ENCODE measurements at places on chromosomes 11 and 22. TPM values are rescaled to one million over a fixed set of nuclear protein-coding genes. Genes with fewer than 3 reads are reported as not detected.

- no peak overlapping the region for H3K27ac ChIP-seq
- H3K4me3 ChIP-seq, result no peak overlapping the region
- H3K36me3 ChIP-seq, result peaks cover 25% of the 10 kb centered on the region
- no peaks in the 10 kb centered on the region for H3K27me3 ChIP-seq
- DNase-seq, result no peak
Measured at GRCh38 chr11:118615282-118615975, 8.0 kb downstream of the PHLDB1 start.

DNA sequence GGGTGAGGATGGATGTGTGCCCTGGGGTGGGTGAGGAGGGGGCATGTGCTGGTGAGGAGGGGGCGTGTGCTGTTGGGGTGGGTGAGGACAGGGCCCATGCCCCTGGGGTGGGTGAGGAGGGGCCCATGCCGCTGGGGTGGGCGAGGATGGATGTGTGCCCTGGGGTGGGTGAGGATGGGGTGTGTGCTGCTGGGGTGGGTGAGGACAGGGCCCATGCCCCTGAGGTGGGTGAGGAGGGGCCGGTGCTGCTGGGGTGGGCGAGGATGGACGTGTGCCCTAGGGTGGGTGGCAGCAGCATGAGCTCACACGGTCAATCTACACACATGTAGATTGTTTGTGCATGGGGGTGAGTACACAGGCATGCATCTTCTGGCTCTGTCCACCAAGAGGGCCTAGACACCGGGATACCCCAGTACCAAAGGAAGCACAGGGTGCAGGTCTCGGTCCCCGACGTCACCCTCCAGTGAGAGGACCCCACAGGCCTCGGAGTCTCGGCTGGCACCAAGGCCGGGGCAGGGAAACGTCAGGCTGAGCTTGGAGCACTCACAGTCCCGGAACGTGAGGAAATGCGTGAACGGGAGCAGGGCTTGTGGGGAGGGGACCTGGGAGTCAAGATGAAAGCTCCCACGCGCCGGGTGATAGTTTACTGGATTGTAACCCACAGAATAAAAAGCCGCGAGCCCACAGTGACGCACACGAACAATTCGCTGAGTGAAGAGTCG lies 37.4 kb upstream of the TOLLIP start:
- H3K36me3 ChIP-seq, result no peaks in the 10 kb centered on the region
- H3K27me3 ChIP-seq, result no peaks in the 10 kb centered on the region
- no peak overlapping the region for H3K4me3 ChIP-seq
- no peaks in the 10 kb centered on the region for H3K4me1 ChIP-seq

GRCh38 chr11:30116512-30116911 lies 99.7 kb upstream of the KCNA4 start:
- DNase-seq, result no peak
- H3K4me1 ChIP-seq, result no peaks in the 10 kb centered on the region
- H3K27me3 ChIP-seq, result no peaks in the 10 kb centered on the region
- H3K36me3 ChIP-seq, result no peaks in the 10 kb centered on the region
- H3K27ac ChIP-seq, result no peak overlapping the region

GRCh38 chr11:27599217-27599616 lies 92.6 kb upstream of the LIN7C start:
- no peak overlapping the region for H3K4me3 ChIP-seq
- no peaks in the 10 kb centered on the region for H3K4me1 ChIP-seq
- H3K36me3 ChIP-seq, result no peaks in the 10 kb centered on the region
- DNase-seq, result no peak
- no peak overlapping the region for H3K27ac ChIP-seq

- H3K27ac ChIP-seq, result no peak overlapping the region
- DNase-seq, result no peak
- no peaks in the 10 kb centered on the region for H3K4me1 ChIP-seq
- no peak overlapping the region for H3K4me3 ChIP-seq
- peaks cover 63% of the 10 kb centered on the region for H3K36me3 ChIP-seq
- no peaks in the 10 kb centered on the region for H3K27me3 ChIP-seq
Measured at GRCh38 chr11:68574308-68574707, 110.0 kb upstream of the GAL start.

DNA sequence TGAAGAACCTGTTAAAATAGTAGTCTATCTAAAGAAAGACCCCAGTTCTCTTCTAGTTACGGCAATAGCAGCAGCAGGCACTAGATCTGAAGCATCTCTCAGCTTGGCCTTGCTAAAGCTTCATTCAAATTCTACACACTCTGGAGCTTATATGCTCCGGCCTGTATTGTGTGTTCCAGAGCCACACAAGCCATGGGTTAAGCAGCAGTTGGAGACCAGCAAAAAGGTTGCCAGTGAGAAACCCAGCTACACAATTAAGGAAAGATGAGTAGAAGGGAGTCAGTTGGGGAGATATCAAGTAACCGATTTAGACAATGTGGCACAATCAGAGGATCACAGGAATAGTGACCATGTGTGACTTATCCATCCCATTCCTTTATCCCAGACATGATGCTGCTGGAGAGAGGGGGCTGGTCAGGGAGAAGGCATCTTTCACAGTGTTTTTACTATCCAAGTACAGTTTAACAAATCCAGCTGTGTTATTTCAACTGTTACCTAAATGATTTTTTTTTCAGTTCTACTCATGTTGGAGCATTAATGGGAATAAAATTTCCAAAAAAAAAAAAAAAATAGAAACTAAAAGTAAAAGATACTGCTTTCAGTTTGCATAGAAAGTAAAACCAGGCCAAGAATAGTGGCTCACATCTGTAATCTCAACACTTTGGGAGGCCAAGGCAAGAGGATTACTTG lies 41.0 kb downstream of the PAX6 start:
- no peak overlapping the region for H3K4me3 ChIP-seq
- H3K4me1 ChIP-seq, result no peaks in the 10 kb centered on the region
- DNase-seq, result no peak
- H3K27ac ChIP-seq, result no peak overlapping the region
- no peaks in the 10 kb centered on the region for H3K36me3 ChIP-seq
- H3K27me3 ChIP-seq, result no peaks in the 10 kb centered on the region

GRCh38 chr11:73995247-73995646 lies 12.6 kb upstream of the UCP2 start:
- no peaks in the 10 kb centered on the region for H3K4me1 ChIP-seq
- H3K36me3 ChIP-seq, result no peaks in the 10 kb centered on the region
- no peak overlapping the region for H3K4me3 ChIP-seq
- no peak overlapping the region for H3K27ac ChIP-seq
- DNase-seq, result no peak
- no peaks in the 10 kb centered on the region for H3K27me3 ChIP-seq

- H3K27me3 ChIP-seq, result no peaks in the 10 kb centered on the region
- H3K4me3 ChIP-seq, result no peak overlapping the region
- no peak for DNase-seq
- H3K4me1 ChIP-seq, result no peaks in the 10 kb centered on the region
- H3K36me3 ChIP-seq, result no peaks in the 10 kb centered on the region
Measured at GRCh38 chr11:12319461-12319951, 57.9 kb upstream of the PARVA start.

CCDC34 gene
- total RNA-seq, result 6.5 TPM

GRCh38 chr11:7909585-7910285 lies 21.3 kb downstream of the OR10A6 start:
- no peak overlapping the region for H3K27ac ChIP-seq
- H3K4me1 ChIP-seq, result no peaks in the 10 kb centered on the region
- no peaks in the 10 kb centered on the region for H3K36me3 ChIP-seq
- H3K27me3 ChIP-seq, result no peaks in the 10 kb centered on the region
- no peak for DNase-seq

GRCh38 chr11:123302751-123303195 lies 107.7 kb upstream of the CLMP start:
- no peaks in the 10 kb centered on the region for H3K36me3 ChIP-seq
- no peak overlapping the region for H3K4me3 ChIP-seq

DNA sequence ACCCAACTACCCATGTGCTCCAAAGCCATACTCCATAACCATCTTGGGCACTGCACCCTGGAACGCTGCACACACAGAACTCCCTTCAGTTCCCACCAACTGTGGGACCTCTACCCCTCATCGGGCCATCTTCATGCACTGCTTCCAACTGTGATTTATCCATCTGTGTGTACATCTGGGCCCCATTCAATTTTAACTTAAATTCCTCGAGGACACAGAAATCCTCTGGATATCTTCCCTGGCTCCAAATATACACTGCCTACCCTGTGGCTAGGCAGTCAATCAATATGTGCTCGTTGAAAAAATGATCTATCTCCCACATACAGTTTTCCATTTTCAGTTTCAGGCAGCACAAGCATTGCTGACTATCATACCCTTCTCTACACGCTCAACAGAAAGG lies 4.9 kb downstream of the FEZ1 start:
- no peaks in the 10 kb centered on the region for H3K36me3 ChIP-seq
- H3K27me3 ChIP-seq, result peaks cover 4% of the 10 kb centered on the region
- H3K27ac ChIP-seq, result no peak overlapping the region
- H3K4me1 ChIP-seq, result no peaks in the 10 kb centered on the region

LDLRAD3 gene
- 7.5 TPM for total RNA-seq

DNA sequence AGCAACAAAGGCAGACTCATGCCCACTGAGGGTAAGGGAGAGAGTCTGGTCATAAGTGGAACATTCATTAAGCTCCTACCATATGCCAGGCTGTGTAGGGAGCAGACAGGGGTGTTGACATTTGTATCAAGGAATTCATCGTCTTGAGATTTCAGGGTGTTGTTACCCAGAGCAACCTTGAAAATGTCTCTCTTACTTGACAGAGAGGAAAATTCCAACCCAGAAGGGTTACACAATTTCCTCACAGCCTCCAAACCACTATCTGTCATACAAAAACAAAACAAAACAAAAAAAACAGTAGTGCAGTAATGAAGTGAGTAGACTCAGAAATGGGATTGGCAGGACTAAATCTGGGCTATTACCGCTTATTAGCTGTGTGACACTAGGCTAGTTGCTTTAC lies 113.2 kb downstream of the MIAT start:
- H3K4me3 ChIP-seq, result no peak overlapping the region
- no peak for DNase-seq
- H3K4me1 ChIP-seq, result peaks cover 10% of the 10 kb centered on the region
- no peaks in the 10 kb centered on the region for H3K27me3 ChIP-seq

GRCh38 chr22:50245214-50246072 lies 620 bp upstream of the TUBGCP6 start:
- DNase-seq, result no peak
- peaks cover 42% of the 10 kb centered on the region for H3K4me1 ChIP-seq
- no peaks in the 10 kb centered on the region for H3K27me3 ChIP-seq
- peak overlapping the region; percentile 63 for H3K4me3 ChIP-seq

GRCh38 chr11:15764326-15764725 lies 592.0 kb downstream of the SOX6 start:
- H3K4me1 ChIP-seq, result peaks cover 15% of the 10 kb centered on the region
- no peaks in the 10 kb centered on the region for H3K36me3 ChIP-seq
- no peak overlapping the region for H3K27ac ChIP-seq
- no peaks in the 10 kb centered on the region for H3K27me3 ChIP-seq
